SJSA1 (cell line): ENCODE measurements at places on chromosomes 4 and X. TPM values are rescaled to one million over a fixed set of nuclear protein-coding genes. Genes with fewer than 3 reads are reported as not detected.
A peak's percentile ranks its signal among the peaks of the same experiment; 100 is the strongest.

The USP17L17 gene
- total RNA-seq: not detected in 2 replicates

DNA sequence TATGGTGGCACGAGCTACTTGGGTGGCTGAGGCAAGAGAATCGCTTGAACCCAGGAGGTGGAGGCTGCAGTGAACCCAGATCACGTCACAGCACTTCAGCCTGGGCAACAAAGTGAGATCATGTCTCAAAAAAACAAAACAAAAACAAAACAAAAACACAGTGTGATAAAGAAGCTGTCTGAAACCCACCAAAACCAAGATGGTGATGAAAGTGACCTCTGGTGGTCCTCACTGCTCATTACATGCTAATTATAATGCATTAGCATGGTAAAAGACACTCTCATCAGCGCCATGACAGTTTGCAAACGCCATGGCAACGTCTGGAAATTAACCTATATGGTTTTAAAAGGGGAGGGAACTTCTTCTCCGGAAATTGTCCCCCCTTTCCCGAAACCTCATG is 29.4 kb upstream of the OPHN1 start:
- peak; percentile 56 for DNase-seq

GRCh38 chr4:83361416-83362103 is 26.9 kb upstream of the HPSE start:
- DNase-seq: no peak

The ASB9 gene
- 1.4 and 3.4 TPM in 2 replicates for total RNA-seq

GRCh38 chr4:41749631-41750039 is 1.1 kb upstream of the PHOX2B start:
- no peak for DNase-seq

The IBSP gene
- total RNA-seq: 0.19 and 0.21 TPM in 2 replicates

DNA sequence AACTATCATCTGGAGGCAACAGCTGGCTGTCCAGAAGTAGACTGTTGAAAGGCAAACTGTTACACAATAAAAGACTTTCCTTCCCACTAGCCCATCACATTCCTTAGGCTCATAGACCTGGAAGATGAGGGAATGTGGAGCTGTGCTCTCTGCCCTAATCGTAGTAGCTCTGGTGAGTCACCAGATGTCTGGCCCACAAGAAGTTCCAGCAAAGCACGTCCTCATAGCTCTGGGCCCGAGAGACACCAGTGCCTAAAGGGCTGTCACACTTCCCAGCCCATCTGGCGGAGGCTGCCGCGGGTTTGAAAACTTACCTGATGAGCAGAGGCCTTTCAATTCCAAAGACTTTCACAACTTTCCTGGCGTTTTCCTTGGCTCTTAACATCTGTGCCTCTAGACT is 81.7 kb upstream of the STOX2 start:
- DNase-seq: no peak

DNA sequence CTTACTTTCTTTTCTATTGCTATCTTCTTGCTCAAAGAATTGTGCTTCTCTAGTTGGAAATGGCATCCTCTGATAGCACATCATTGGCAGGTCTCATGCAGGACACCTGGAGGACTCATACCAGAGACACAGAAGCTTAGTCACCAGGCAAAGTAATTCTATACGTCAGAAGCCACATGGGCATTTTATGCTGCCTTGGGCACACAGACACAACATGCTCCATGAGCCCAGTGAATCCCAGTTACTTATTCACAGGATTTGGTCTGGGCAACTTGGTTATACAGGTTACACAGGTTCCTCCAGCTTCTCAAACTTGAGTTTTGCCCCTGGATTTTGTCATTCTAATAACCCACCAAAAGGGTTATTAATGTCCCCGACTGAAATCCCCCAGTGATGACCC is 7.1 kb downstream of the RASSF6 start:
- DNase-seq: no peak

- DNase-seq: no peak
These were observed 473.7 kb downstream of the GBA3 start for GRCh38 chr4:23166407-23166806.

DNA sequence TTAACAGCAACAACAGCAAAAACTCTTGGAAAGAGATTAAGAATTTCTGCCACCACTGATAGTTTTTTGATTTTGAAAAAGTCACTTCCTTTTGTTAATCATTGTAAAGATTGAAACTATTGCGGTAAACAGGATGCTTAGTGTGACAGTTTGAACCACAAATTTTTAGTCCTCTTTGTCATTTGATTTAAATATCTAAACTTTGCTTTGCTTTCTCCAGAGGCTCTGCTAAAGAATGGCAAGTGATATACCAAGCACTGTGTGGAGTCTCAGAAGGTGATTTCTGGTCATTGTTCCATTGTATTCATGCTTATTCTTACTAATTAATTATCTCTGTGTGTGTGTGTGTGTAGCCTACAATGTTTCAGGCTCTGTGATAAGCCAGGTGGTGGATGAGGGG is 155.6 kb downstream of the BMPR1B start:
- no peak for DNase-seq

DNA sequence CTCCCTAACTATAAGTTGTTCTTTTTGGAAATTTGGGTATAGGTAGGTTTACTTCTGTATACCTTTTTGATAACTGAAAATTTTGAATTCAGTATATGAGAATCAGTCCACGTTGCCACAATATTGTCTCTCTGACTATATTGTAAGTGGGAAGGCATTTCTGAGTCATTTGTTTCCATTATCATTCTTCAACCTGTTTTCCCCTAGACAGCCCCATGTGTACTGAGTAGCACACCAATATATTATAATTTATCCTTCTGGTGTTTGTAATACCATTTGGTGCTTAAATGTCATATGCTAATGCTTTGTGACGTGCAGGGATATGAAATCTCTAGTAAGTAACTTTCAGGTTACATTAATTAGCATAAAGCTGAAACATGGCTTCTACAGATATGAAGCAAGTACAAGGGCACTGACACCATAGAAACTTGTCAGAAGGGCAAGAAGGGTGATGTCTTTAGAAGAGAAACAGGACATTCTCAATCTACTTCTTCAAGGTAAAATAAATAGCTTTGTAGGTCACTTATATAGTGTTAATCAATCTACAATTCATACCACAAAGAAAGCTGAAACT is 27.7 kb downstream of the PAK3 start:
- DNase-seq: no peak

The LAS1L gene
- 40.4 and 43.8 TPM in 2 replicates for total RNA-seq

The HSFX2 gene
- not detected in 2 replicates for total RNA-seq

DNA sequence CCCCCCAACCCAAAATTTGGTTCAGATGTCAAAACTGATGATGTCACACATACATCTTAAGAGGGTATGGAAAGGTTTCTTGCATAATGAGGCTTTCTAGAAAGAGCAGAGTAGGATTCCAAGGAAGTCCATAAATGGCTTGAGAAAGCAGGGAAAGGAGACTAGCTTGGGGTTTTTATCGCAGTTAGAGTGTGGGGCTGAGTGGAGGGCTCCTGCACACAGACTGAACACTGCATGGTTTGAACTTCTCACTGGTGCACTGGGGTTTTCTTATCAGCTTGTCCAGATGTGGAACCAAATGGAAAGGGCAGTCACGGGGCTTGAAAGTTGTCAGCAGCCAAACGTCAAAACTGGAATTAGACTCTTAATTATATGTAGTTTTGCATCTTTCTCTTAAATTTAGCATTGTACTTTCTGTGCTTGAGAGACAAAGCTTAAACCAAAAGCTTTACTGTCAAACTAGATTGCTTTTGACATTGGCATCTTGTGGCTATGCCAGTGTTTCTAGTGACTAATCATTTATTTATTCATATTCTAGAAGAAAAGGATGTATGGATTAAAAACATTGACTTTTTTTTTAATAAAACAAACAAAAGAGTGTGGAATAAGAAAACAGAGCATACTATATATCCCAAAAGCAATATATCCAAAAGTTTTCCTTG is 78.3 kb upstream of the STIM2 start:
- no peak for DNase-seq

The BEX5 gene
- total RNA-seq: not detected in 2 replicates

DNA sequence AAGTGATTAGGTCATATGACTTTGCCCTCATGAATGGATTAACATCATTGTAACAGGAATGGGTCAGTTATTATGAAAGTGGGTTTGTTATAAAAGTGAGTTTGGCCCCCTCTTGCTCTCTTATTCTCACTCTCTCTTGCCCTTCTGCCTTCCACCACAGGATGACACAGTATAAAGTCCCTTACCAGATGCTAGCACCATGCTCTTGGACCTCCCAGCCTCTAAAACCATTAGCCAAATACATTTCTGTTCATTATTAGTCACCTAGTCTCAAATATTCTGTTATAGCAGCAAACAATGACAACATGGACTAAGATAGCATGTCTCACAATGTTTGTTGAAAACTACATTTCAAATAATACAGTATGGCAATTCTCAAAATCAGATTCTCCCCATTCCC is 59.7 kb downstream of the RWDD4 start:
- no peak for DNase-seq

DNA sequence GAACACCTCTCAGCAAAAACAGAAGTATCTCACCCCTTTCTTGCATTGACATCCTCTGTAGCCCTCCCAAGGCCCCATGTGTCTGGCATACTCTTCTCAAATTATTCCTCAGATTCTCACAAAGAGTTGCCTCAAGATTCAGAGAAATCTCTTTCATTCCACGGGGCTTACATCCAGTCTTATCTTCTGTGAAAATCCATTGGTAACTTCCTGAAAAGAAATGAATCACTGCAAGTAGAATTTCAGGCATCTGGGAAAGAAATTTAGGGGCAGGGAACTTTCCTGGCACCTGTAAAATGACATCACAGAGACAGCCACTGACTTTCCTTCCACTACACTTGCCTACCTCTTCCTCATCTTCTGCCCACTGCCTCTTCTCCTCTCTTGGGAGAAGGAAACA is 182.5 kb upstream of the ARHGEF9 start:
- no peak for DNase-seq

- no peak for DNase-seq
These were observed 79.7 kb upstream of the LSM6 start for GRCh38 chr4:146095860-146096259.

The SLC10A7 gene
- total RNA-seq: 3.7 and 13.8 TPM in 2 replicates

The FAM184B gene
- not detected in 2 replicates for total RNA-seq

The DDX53 gene
- total RNA-seq: not detected in 2 replicates
